Foreskin melanocyte (primary cell): ENCODE measurements at places on chromosomes 12 and 14.

- DNase-seq = no peak
Observed at GRCh38 chr12:122199484-122200355, 3.8 kb upstream of the B3GNT4 start.

GRCh38 chr14:94348836-94349235 is 25.7 kb upstream of the SERPINA6 start:
- no peak for DNase-seq

DNA sequence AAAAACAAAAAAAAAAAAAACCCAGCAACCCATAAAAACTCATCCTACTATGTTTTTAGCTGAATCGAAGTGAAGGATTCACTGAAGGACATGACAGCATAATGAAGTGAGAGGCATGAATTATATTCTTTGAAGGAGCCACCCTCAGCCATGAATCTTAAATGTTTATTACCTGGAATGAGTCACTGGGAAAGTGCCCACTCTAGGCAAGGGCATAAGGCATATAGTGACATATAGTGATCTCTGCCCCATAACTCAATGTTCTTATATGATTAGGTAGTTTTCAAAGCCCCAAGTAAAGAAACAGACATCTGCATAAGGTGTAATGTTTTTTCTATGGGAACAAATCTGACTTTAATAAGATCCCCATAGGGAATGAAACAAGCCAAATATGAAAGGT is 79.9 kb downstream of the MDGA2 start:
- no peak for DNase-seq

DNA sequence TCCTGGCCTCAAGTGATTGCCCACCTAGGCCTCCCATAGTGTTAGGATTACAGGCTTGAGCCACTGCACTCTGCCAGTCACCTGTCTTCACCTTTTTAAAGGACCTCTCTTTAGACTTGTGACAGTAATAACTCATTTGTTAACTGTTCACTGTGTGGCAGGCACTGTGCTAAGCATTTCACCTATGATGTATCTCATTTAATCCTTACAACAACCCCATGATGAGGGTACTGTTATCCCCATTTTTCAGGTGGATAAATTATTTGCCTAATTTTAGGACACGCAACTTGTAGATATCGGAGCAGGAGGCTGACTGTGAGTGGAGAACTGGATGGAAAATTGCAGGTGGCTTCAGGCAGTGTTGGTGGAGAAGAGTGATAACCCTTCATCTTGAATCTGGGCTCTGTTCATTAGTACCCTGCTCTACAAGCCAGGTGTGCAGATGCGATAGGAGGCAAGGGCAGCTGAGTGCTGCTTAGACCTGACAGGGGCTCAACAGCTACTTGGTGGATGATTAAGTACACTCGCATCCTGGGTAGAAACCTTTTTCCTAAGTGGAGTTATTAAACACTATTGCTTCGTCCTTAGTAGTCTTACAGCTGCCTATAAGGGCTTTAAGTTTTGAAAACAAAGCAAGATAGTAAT is 2.7 kb downstream of the TCTN1 start:
- no peak for DNase-seq

DNA sequence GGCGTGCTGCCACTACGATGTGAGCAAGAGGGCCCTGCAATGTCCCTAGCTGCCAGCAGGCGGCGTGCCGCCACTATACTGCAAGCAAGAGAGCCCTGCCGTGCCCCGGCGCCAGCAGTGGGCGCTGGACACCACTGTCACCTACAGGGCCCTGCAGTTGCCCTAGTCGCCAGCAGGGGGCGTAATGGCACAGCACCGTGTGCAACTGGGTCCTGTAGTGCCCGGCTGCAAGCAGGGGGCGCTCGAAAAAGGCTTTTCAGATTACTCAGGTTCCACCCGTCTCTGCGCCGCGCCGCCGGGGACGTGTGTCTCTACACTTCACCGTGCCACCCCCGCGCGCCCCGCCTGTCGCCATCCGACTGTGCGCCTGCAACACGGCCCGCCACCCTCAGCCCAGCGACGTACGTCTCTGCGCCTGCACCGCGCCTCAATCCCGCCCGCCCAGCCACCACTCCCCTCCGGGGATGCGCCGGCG is 1356.9 kb downstream of the TMEM121 start:
- no peak for DNase-seq

DNA sequence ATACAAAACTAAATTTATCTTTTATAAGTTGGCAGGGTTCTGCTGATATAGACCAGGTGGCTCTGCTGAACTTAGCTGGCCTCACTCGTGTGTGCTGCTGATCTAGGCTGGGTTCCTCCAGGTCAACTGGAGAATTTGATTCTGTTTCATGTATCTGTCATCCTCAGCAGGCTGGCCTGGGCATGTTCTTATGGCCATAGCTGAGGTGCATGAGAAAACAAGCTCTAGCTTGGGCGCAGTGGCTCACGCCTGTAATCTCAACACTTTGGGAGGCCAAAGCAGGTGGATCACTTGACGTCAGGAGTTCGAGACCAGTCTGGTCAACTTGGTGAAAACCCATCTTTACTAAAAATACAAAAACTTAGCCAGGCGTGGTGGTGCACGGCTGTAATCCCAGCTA is 24.3 kb upstream of the BCL2L14 start:
- DNase-seq = no peak

GRCh38 chr12:132429946-132430643 is 59.9 kb upstream of the FBRSL1 start:
- DNase-seq = no peak

DNA sequence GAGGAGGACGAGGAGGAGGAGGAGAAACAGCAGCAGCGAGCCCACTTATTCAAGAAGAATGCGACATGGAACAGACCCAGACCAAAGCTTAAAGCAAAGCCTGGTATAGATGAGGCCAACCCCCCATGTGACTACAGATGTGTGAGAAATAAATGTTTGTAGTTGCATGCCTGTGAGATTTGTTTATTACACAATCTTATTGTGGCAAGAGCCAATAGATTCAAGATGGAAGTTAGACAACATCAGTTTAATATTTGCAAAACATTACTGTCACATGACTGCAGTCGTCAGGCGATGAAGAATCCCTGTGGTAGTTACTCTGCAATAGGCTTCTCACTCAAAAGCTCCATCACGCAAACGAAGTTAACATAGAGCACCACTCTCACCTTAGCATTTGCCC is 17.2 kb upstream of the SLC35F4 start:
- no peak for DNase-seq

DNA sequence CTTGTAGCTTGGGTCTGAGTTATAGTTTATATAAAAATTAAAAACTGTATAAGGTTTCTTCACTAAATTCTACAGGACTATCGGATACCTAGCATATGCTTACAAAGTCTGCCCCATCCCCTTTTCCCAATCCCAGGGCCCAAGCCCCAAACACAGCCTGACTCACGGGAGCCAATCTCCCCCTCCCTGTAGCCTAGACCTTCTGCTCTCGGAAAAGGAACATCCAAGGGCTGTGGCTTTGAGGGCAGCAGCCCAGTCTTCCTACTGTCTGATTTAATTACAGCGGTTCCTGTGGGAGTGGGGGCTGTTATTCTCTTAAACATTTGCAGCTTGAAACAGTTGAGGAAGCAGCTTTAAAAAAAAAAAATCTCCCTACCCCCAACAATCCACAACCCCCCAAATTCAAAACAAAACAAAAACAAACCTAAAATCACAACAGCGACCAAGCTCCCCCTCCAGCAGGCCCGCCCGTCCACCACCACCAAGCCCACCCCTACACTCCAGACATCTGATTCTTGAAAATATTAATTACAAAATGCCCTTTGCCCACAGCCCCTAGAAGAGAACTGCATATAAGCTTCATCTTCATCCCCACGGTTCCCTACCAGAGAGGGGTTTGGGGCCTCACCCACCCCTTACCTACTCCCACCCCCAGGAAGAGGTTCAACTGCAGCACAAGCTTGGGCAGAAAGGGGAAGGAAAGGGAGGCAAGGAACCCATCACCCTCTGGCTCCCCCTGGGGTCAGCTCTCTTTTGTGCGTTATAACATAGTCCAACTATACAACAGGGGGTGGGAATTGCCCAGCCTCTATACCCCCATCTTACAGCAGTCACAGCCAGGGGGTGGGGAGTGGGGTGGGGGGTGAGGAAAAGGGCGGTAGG is 1.1 kb upstream of the PRKAG1 start:
- DNase-seq = no peak

DNA sequence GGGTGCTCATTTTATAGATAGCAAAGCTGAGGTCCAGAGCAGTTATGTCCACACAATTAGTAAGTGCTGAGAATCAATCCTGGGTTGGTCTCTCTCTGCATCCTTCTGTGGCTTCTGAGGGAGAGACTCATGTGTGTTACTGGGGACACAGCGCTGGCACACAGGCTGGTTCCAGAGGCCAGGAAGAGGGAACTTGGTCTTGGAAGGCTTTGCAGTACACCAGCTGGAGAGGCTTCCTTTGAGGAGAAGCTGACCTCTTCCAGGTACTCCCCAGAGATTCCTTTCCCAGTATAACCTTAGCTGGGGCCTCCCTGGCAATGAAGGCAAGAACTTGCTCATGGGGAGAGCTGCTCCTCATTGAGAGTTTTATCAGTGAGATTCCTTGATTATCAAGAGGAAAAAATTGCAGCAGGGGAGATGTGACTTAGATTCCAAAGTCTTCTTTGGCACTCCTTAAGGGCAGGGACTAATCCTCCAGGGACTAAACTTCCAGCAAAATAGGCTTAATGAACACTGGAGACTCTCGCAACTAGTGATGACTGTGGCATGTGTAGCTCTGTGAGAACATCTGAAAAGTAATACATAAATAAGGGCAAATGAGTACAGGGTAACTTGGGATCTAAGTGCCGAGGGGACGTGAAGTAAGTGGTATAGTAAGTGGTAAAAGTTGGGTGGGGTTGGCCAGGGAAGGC is 13.9 kb upstream of the KRT80 start:
- no peak for DNase-seq

- DNase-seq = no peak
Observed at GRCh38 chr14:71551291-71551950, 380.8 kb upstream of the RGS6 start.

DNA sequence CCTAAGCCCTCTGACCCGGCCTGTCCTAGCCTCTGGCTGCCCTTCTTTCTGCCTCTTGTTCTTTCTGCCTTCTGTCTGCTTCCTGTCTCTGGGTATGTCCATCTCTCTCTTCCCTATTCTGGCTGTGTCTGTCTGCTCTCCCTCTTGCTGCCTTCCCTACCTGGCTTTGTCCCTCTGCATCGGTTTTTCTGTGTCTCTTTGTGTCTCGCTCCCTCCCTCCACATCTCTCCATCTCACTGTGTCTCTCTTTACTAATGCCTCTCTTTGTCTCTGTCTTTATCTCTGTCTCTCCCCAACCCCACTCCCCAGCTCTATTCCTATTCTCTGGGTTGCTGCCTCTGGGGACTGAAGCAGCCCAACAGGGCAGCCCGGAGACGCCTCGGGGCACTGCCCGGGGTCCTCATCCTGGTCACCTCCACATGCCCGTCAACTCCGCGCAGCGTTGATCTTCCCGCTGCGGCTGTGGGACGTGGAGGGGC is 10.1 kb downstream of the SHMT2 start:
- DNase-seq = no peak

- no peak for DNase-seq
Observed at GRCh38 chr12:48997719-48998496, 1.3 kb downstream of the DDN start.
